LNCaP clone FGC (cell line): ENCODE measurements at places on chromosomes 5 and 9.

- DNase-seq = no peak
Observed at GRCh38 chr5:66551338-66551737, 44.9 kb upstream of the MAST4 start.

- DNase-seq = no peak
Observed at GRCh38 chr5:138708791-138709190, 44.4 kb upstream of the CTNNA1 start.

DNA sequence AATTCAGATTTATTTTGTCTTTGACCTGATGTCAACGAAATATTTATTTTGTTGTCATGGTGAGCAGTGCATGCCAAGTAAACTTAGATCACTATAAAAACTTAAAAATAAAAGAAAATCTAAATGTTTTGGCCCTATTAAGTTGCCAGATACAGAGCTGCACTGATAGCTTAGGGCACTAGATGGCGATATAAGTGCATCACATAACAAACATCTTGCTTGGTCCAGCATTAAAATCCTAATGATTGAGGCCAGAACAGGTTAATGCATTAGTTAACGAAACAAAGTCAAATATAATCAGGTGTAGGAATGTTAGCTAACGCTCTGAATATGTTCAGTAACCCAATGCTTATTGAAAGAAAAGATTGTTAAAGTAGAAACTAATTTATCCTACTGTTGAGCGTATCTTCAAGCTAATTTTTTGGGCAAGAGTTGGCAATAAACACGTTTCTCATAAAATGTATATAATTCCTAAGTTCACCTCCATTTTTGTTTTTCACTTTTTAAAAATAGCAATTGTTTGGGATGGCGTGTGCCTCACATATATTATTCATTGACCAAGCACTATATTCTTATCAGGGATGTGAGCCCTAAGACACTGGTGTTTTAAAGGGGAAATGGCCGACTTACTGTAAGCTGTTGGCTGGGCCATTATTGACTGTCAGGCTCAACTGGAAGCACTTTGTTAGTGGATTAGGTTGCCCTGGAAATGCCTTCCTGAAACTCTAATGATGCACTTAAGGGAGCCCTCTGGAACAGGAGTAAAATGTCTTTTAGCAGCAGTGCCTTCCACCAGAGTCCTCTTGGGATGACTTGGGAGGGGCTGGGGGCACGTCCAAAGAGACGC lies 33.3 kb downstream of the KCTD16 start:
- DNase-seq = peak; percentile 34

DNA sequence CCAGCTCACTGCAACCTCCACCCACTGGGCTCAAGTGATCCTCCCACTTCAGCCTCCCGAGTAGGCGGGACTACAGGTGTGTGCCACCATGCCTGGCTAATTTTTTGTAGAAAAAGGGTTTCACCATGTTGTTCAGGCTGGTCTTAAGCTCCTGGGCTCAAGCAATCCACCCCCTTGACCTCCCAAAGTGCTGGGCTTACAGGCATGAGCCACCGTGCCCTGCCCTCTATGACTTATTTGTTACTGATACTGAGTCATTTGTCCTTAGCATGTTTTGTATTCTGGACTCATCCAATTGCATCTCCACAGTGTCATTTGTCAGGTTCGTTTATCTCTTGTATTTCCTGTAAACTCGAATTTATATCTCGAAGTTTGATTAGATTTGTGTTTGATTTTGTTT lies 2.7 kb upstream of the ITK start:
- DNase-seq = no peak

- DNase-seq = no peak
Observed at GRCh38 chr5:59891962-59892643, 1.4 kb downstream of the PDE4D start.

- DNase-seq = no peak
Observed at GRCh38 chr9:115296831-115297565, 179.0 kb upstream of the TNC start.

DNA sequence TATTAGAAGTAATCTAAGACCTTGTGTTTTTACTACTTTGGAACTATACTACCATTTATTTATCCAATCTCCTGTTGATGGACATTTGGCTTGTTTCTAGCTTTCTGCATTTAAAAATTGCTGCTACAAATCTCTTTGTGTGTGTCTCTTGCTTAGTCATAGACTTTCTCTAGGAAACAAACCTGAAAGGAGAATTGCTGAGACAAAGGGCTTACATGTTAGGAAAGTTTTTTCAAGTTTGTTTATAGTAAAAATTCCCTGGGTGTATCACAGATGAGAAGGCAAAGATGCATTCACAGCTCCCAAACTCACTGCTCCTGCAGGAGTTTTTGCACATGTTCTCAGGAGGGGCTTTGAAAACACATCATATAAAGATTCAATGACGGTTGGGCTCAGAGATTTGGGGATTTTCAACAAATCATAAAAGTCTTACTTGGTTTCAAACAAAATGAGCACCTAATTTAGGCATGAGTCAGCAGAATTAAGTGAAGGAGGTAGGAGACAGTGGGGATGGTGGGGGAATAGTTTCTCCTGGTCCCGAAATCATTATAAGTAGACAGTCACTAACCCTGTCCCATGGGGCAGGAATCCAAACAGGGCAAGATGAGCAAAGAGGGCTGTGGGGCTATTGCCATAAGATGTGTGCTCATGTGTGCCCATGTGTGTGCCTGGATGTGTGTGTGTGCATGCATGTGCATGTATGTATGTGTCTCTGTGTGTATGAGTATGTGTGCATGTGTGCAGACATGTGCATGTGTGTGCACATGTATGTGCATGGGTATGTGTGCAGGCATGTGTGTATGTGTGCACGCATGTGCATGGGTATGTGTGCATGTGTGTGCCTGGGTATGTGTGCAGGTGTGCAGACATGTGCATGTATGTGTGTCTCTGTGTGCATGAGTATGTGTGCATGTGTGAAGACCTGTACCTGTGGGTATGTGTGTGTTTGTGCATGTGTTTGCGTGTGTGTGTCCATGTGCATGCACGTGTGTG lies 43.4 kb upstream of the S1PR3 start:
- no peak for DNase-seq
